ENCODE measurements at places on chromosomes 2 and 18.

DNA sequence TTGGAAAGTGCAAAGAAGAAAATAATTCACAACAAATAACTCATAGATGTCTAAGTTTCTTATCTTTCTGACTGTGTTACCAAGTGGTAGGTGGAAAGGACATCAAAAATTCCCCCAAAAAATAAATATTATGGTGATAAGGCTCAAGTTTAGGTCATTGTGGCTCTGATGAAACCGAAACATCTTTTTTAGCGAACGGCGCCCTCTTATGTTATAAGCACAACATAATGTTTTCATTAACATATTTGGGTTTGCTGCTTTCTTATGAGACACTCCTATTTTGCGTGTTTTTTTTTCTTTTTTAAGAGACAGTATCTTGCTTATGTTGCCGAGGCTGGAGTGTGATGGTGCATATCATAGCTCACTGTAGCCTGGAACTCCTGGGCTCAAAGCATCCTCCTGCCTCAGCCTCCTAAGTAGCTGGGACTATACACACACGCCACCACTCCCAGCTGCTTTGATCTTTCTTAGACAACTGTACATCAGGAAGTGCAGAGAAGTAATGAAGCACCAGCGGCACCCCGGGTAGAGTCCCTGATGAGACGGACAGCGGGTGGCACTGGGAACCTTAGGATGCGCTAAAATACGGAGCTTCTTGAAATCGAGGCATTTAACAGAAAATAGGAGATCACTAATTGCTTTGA, 38.5 kb upstream of the SLC35G4 start:
- no peak for DNase-seq

- no peak for DNase-seq
These were observed 1.1 kb downstream of the LDLRAD4 start for GRCh38 chr18:13219593-13220159.

DNA sequence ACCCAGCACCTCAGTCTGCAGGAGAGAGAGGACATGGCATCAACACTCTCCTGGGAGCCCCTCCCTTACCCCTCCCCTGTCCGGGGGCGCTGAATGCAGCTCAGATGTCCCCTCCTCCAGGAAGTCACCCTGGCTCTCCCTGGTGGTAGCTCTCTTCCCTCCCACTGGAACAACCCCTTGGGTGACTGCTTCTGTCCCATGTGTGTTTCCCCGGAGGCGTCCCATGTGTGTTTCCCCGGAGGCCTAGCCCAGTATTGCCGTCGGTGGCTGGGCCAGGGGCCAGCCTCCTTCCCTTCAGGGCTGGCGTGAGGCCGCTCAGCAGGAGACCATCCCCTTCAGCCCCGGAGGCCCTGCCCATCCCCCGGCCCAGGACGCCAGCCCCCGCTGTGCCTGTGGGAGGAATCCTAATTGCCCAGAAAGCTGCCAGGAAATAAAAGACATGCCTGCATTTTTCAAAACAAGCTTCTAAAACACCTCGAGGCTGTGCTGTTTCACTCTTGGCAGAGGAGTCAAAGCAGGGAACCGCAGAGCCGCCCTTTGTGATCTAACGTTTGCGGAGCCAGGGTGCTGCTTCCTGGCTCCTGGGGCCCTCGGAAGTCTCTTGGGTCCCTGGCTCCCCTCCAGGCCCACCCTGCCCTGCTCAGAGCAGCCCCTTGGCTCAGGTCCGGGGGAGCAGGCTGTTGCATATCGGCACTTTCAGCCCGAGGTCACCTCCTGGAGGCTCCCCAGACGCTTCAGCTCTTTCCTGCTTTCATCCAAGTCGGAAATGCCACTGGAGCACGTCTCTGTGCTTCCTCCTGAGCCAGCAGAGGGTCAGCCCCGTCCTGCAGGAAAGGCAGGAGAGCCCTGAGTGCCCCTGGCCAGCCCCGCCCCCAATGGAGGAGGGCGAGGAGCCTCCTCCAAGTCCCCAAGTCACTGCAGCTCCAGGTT, 11.4 kb downstream of the SNED1 start:
- no peak for DNase-seq

- no peak for DNase-seq
These were observed 1.5 kb downstream of the MALL start for GRCh38 chr2:110113961-110114591.

DNA sequence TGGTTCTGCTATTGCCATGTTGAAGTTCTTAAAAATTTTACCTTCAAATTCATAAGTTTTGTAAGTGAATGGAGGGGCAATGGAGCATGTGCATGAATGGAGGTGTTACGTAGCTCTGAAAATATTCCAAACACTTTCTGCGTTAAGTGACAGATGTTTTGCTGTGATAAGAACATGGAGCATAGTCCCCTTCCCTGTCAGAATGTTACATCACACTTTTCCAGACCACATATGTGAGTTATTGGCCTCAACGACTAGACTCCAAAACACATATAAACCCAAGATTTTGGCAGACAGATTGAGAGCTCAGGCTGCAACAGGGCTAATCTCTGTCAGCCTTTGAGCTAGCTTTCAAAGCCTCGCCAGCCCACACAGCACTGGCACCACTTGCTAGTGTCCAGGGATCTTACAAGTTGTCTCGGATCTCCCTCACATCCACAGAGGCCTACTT, 27.2 kb upstream of the MFSD6 start:
- DNase-seq, result no peak

GRCh38 chr2:240782221-240782885, 37.7 kb downstream of the KIF1A start:
- no peak for DNase-seq

GRCh38 chr2:219851169-219851568, 223.7 kb downstream of the SLC4A3 start:
- no peak for DNase-seq

DNA sequence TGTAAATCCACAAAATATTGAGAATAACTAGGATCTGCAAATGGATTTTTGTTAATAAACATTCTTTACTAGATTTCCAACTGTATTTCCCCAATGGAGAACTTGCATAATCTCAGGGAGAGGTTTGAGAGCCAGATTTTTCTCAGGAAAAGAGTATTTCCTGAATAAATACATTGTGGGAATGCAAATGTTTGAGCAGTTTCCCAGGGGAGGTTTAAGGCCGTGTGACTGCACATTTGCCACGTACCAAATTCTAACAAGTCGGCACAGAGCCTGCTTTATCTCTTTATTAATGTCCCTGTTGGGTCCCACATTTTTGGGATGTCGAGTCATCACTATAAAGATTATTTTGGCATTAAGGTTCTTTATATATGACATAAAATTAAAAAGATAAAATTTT, 27.0 kb downstream of the TFPI start:
- no peak for DNase-seq

DNA sequence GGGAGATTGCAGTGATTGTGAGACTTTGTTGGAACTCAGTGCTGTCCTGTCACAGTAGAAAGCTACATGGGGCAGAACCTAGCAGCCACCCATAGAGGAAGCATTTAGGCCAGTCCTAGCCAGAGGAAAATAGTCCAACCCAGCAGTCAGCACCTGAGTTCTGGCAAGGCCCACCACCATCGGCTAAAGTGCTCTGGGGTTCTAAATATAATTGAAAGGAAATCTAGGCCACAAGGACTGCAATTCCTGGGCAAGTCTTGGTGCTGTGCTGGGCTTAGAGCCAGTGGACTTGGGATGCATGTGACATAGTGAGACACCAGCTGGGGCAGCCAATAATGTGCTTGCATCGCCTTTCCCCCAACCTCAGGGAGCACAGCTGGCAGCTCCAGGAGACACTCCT, 28.9 kb upstream of the ACTR2 start:
- no peak for DNase-seq

DNA sequence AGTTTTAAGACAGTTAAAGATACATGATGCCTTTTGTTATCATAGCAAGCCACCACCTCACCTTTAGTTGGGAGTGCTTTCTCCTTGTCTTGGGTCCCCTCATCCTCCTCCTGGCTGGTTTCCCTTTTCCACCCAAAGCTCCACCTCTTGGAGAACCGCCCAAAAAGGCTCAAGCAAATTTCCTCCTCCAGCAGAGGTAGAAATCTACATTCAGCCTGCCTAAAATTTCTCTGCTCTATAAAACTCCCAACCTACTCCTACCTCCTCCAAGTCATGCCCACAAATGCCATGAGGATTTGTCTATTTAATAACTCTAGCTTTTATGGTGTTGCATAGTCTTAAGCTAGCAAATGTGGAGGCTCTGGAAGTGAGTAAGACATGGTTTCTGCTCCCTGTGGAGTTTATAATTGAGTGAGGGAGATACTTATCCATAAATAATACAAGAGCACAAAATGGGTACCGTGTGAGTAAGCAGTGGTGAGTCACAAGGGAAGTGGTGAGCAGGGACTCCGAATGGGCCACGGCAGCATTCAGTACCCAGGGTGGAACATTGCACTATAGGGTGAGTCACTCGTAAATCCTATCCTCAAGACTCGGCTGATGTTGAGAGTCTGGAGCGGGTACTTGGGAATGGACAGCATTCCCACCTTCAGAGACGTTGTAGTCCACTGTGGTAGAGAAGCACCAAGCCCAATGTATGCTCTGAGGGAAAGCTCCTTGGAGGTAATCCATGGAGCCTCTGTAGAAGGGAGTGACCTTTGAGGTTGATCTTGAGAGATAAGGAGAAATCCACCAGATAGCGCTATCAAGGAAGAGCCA, 146.3 kb downstream of the RTN4 start:
- no peak for DNase-seq

DNA sequence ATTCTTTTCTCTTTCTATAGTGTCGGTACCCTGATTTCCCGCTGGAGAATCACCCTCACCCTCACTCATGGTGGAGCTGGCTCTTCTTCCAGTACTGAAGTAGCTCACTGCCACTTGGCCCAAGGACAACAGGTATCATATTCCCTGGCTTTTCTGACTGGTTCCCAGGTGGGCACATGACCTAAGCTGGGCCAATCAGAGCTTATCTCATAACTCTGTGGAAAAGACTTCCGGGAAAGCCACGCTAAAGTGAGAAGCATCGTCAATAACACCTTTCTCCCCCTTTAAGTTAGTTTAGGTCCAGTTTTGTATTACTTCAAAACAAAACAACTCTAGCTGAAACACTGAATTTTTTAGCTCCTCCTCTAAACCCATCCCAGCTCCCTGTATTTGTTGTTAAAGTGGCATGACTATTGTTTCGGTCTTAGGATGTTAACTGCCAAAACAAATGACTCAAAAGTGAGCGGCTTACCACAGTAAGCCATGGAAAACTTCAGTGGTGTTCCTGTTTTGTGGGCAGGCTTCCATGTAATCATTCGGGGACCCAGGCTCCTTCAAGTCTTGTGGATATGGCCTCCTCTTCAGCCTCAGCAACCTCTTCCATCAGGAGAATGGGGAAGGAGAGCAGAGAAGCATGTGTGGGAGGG, 137.4 kb upstream of the DLX2 start:
- no peak for DNase-seq

DNA sequence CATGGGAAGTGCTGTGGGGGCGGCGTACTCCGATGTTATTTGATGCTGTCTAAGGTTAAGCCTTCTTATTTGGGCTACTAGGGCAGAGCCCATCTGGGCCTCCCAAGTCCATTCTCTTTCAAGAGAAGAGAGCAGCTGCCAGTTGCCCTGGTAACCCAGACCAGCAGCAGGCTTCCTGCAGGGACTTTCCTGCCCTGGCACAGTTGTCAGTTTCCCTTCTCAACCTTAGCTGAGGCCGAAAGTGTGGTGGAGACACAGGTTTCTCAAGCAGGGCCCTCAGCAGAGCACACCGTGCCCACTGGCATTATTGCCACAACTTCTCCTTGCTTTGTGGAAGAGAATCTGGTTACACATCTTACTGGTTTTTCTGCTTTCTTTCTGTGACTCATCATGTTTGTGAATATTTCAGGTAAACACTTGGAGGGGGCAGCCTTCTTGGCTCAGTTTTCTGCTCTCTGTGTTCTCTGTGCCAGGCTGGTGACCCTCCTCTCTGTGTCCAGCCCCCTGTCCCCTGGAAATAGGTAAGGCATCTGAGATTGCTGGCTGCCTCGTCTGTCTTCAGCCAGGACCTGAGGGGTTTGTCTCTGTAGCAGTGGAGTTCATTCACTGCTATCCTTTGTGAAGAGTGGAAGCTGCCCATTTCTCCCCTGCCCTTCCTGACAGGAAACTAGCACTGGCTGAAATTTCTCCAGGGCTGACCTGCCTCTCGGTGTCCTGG, 111.0 kb downstream of the B3GNT2 start:
- DNase-seq, result no peak

- no peak for DNase-seq
These were observed 105.7 kb downstream of the PIEZO2 start for GRCh38 chr18:11043694-11044093.

GRCh38 chr2:30367232-30368070, 79.6 kb upstream of the LCLAT1 start:
- no peak for DNase-seq

DNA sequence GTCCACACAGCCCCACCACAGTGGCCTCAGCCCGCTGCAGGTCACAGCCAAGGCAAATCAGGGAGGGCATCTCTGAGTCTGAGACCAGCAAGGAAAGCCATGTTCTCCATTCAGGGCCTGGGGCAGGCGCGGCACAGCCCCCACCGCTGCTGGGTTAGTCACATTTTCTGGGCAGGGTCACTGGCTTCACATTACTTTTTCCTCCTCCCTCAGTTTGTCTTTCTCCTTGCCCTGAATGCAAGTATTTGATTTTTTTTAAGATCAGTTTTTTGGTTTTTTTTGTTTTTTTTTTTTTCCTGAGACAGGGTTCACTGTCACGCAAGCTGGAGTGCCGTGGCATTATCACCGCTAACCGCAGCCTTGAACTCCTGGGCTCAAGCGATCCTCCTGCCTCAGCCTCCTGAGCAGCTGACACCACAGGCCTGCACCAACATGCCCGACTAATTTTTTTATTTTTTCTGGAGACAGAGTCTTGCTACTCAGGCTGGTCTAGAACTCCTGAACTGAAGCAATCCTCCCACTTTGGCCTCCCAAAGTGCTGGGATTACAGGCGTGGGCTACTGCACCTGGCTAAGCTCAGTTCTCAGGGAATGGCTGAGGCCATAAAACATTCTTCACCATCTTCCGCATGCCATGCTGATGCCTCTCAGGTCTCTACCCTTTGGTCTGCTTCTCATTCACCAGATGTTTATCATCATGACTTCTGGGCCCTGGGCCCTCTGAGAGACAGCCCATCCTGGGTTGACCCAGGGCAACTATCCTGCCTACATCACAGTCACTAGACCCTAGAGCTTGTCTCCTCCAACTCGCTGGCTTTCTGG, 628 bp upstream of the CAPG start:
- no peak for DNase-seq

DNA sequence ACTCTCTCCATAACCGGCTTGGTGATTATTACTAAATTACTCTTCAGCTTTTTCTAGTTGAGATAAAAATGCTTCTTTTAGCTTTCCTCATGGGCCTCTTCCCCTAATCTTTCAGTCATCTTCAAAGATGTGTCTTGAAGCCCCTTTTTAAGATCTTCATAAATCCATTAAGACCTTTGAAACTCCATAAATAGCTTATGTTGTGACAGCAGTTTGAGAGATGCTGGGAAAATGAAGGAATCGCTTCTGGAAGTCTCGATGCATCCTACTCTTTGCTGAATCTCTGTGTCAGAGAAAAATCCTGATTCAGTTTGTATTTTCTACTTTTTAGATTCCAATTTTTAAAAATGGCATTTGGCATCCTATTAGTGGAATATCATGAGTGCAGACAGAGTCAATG, 13.0 kb downstream of the SCYGR4 start:
- DNase-seq, result no peak

DNA sequence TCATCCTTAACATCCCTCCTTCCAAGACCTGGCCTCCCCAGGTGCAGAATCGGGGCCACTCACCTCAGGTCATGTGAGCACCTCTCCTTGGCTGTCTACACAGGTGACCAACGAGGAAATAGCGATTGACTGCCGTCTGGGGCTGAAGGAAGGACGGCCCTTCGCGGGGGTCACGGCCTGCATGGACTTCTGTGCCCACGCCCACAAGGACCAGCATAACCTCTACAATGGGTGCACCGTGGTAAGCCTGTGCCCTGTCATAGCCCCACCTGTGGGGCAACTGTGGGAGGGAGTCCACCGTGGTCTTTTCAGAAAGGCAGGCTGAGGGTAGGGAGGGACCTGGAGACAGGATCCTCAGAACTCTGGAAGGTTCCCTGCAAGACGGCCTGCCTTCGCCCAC, 54.3 kb downstream of the BOLA3 start:
- DNase-seq, result no peak
